Eye (tissue), 1 donor: ENCODE measurements at places on chromosomes 5 and 9.

DNA sequence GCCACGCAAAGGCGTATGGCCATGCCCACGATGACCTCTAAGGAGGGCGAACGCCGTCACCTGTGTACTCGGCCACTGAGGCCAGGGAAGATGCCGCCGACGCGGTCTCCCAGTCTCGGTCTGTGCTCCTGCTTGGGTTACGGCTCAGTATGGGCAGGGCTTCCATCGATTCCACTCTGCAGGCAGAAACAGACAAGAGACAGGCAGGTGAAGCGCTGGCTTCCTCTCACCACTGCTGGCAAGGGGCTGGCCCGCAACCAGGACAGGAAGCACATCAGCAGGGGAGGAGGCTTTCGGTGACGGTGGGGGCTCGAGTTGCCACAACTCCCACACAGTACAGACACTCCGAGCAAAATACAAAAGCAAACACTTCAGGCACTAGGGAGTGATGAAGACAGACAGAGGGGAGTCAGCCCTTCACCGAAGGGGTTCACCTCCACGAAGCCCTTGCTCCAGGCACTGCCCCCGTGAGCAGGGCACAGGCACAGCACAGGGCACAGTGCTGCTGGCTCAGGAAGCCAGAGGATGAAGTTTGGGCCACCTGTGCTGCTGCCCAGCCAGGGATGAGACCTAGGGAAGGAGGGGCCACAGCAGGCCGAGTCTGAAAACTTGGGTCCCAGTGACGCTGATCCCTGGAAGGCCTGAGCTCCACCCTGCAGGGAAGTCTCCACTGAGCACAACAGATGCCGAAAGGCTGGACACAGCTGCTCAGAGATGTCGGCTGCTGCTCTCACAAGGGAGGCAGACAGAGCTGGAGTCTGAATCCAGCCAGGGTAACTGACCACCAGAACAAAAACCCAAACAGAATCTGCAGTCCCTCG is 91.3 kb downstream of the CAMSAP1 start:
- DNase-seq, result no peak

- no peak for DNase-seq
These were observed 1.9 kb upstream of the RFK start for GRCh38 chr9:76396144-76396543.

DNA sequence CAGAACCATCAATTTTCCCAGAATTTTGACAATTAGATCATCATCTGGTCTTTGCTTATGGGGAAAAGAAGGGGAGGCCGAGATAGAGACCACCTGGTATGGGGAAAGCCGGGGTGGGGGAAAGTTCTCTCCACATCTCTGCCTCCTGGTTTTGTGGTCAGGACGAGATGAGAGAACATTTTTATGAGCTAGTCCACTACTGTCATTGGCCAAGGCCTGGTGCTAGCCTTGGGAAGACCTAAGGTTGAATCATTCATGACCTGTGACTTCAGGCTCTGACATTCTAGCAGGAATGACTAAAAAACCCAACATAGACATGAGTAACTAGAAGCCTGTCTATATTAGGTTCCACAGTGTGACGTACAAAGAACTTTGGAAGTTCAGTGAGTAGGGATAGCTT is 135.2 kb downstream of the PTTG1 start:
- no peak for DNase-seq

GRCh38 chr5:168908207-168908606 is 329.0 kb upstream of the PANK3 start:
- DNase-seq, result peak; percentile 69

DNA sequence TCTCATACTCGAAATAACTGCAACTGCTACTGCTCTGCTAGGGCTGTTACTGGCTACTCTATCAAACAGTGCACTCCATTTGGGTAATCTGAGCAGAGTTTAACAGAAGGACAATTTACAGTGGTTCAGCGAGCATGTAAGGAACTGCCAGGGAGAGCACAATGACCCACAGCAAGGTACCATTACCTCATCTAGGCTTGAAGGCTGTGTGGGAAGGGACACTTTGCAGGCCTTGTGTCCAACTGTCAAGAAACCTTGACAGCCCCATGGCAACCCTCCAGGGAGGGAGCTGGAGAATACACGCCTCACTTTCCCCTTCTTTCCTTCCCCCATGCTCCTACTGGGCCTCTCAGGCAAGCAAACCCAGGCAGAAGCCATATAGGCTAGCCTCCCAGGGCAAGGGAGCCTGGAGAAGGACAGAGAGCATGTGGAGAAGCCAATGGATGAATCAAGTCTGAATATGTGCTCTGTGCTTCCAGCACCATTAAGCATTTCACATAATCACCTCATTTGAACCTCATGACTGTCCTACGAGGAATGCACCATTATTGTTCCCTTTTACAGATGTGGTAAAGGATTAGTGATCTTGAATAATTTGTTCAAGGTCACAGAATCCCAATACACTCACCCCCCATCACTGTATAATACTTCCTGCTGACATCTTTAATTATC is 49.9 kb upstream of the JAK2 start:
- peak; percentile 68 for DNase-seq

GRCh38 chr9:9592104-9592503 is 1020.7 kb downstream of the PTPRD start:
- no peak for DNase-seq

- DNase-seq, result no peak
These were observed 25.8 kb upstream of the UGT3A1 start for GRCh38 chr5:36017004-36017403.

- no peak for DNase-seq
These were observed 61.7 kb upstream of the TAF11L2 start for GRCh38 chr5:17436350-17436749.

DNA sequence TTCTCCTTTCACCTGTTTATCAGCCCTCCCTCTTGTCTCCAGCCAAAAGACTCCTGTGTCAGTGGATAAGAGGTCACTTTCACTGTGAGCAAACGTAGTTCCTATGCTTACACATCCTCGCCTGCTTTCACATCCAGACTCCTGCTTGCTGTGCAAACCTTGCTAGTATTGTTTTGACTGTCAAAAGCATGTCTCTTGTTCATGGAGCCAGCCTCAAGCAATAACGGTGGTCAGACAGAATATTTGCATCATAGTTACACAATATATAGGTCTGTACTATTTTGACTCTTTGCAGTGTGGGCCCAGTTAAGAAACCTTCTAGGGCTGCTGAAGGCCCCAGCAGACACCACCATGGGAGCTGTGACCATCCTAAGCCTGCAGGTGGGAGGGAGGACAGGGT is 420.0 kb downstream of the SEMA5A start:
- no peak for DNase-seq

- DNase-seq, result no peak
These were observed 216.3 kb downstream of the ISL1 start for GRCh38 chr5:51599587-51599986.

DNA sequence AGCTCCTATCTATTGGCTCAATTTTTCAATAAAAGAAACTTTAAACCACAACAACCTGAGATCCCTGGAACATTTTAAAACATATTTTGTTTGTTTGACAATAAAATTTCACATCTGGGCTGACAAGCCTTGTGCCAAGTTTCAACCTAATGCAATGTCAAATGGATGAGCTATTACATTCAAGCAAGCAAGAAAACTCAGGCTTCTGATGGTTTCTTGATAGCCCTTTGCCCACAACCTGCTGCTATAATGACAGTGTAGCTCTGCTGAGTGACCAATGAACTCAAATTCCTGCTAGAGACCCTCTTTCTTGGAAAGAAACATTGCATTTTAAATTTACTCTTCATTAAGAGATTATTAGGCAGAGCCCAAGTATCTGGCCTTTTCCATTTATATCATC is 472.9 kb downstream of the ARHGEF28 start:
- DNase-seq, result no peak

- DNase-seq, result no peak
These were observed 2.0 kb upstream of the GARNL3 start for GRCh38 chr9:127262602-127263001.

DNA sequence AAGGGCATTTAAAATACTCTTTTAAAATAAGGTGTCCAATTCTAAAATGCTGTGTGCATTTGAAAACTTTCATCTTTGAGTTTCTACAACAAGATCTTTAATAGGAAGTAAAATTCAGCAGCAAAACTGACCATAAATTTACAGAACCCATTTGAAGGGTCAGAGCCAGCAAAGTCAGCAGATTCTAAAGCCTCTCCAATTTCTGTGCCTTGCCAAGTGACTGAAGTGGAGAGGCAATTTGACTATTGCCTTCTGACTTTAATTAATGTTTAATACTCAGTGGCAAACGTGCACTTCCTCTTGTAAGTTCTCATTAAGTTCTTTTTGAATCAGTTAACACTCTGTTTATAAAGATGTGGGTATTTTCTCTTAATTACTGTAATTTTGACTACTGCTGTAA is 155.2 kb downstream of the BAAT start:
- DNase-seq, result no peak

GRCh38 chr9:133737071-133737773 is 930 bp downstream of the SARDH start:
- DNase-seq, result no peak

DNA sequence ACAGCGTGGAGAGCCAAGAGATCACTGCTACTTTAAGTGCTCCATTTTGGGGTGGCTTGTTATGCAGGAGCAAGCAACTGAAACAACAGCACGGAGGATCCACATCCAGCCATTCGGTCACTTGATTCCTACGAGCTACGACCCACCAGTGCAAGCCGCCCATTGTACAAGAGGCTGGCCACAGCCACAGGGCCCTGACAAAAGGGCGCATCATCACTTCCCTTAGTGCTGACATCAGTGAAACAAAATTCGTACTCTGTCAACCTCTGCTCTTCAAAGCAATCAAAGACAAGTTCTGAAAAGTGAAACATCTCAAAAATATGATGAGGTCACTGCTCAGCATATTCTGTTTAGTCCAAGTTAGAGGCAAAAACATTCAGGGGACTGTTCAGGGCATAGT is 168.4 kb downstream of the GADD45G start:
- no peak for DNase-seq

DNA sequence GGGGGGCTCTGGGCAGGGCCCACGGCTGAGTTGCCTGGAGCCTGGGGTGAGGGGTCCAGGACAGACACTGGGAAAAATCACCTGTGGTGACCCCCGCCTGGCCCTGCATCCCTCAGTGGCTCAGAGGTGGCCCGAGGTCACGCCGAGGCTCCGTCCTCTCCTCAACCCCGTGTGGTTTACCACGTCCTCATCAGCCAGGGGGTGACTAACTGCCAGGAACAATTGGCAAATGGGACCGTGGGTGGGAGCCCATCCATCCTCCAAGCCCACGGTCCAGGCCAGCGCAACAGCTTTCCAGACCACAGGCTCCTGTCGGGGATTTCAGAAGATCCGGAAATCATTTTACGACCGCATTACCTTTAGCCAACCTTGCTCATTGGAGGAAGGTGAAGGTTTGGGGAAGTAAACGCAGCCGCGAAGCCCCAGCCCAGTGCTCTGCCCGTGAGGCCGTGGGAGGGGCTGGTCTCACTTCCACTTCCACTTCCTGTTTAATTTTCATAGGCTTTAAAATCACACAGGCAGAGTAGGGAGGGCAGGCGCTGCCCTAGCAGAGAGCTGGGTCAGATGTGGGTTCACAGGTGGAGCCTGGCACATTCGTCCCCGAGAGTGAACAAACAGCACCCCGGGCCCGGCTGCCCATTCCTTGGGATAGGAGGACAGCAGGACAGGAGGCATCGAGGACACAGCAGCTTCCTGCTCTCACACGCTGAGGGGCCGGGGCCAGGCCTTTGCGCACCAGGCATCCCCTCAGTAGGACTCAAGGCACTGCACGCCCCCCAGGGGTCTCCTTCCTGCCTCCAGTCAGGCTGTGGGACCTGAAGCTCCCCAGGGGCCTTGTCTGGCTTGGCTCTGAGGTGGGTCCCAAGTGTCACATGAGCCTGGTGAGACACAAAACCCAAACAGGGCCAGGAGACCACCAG is 19.8 kb upstream of the SLC9A3 start:
- no peak for DNase-seq

DNA sequence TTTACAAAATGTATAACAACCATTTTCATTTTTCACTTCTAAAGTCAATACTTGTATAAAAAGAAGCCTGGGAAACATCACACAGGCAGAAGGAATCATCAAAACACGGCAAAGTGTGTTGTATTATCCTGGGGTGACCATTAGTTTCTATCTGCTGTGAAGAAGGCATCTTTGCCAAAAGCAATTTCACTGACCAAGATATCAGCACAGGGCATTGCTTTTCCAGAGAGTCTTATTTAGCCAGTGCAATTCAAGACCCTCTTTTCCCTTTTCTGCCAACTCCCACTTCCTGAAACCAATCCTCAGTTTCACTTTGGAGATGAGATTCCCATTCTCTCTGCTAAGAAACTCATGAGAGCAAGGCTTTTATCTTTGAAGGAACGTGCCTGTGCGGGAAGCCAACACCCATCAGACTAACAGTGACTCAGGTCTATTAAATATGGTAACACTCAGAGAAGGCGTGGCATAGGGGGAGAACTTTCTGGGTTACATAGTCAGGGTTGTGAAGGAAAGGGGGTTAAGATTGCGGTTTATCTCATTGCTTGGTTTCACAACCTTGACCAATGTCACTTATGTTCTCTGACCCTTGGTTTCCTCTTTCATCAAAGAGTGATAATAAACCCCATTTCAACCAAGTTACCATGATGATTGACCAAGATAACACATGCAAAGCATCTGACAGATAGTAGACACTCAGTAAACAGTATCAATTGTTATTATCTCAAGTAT is 666.9 kb upstream of the KLF4 start:
- no peak for DNase-seq

- DNase-seq, result no peak
These were observed 20.2 kb upstream of the RPL26L1 start for GRCh38 chr5:172939071-172939470.

GRCh38 chr5:14424011-14424685 is 157.4 kb upstream of the OTULINL start:
- no peak for DNase-seq

GRCh38 chr5:154842689-154843530 is 7.5 kb downstream of the FAXDC2 start:
- no peak for DNase-seq

GRCh38 chr5:97162045-97162444 is 19.6 kb upstream of the LIX1 start:
- DNase-seq, result peak; percentile 95

GRCh38 chr9:130689937-130690700 is 3.5 kb upstream of the EXOSC2 start:
- DNase-seq, result peak; percentile 60

- peak; percentile 26 for DNase-seq
These were observed 3.9 kb upstream of the LMX1B start for GRCh38 chr9:126609711-126610388.

DNA sequence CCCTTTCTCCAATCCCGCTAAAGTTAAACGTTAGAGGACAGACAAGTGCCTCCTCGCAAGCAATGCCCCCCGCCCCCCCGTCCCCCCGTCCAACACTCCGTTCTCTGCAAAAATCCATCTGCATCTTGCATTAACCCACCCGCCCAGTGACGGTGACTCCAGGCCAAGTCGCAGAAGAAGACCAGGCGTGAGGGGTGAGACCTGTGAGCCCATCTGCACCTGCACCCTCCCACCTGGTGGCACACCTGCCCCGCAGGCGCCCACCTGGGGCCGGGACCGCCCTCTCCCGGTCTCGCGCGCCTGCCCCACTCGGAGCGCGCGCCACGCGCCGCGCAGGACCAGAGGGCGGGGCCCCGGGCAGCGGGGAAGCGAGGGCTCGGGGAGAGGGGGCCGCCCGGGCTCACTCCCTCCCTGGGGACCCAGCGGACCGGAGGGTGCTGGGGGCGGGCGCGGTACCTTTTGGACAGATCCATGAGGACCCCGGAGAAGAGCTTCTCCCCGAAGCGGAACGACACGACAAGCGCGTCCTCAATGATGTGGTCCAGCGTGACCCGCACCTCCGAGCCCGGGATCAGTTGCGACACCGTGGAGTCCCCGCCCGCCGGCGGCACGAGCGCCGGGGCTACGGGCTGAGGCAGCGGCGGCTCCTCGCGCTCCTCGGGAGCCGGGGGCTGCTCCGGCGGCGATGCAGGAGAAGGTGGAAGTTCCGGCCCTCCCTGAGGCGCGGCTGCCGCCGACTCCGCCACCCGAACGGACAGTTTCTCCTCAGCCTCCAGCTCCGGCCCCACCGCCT is 705 bp downstream of the PWWP2A start:
- no peak for DNase-seq
